Ecto neural progenitor cell (in vitro differentiated cells): ENCODE measurements at places on chromosomes 1 and 21.

DNA sequence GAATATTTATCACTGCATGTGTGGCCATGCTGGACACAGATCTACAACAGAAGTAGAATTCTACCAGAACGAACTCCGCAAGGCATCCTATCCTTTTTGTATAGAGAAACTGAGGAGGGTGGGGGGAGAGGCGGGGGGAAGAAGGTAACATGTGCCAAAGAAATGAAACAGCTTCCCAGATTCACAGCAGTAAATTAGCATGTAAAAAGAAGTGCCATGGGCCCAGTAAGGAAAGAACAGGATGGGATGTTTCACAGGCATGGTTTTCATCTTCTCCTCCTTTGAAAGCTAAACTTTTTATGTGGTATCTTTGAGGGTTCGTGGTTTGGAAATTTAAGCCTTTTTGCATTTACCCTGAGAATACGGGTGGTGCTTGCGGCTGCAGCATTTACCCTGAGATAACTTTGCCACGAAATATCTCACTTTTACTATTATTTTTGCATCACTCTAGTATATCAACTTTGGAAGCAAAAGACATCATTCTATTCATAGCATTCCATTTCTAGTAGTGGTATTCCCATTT is 168.9 kb downstream of the TPR start:
- no peak for DNase-seq

GRCh38 chr1:172585348-172585747 is 52.4 kb downstream of the SUCO start:
- no peak for DNase-seq

- DNase-seq, result no peak
Measured at GRCh38 chr1:56551691-56552090, 27.7 kb downstream of the PLPP3 start.

GRCh38 chr1:4000811-4001251 is 100.8 kb upstream of the C1orf174 start:
- no peak for DNase-seq

GRCh38 chr1:51715369-51715768 is 98.5 kb downstream of the OSBPL9 start:
- no peak for DNase-seq

DNA sequence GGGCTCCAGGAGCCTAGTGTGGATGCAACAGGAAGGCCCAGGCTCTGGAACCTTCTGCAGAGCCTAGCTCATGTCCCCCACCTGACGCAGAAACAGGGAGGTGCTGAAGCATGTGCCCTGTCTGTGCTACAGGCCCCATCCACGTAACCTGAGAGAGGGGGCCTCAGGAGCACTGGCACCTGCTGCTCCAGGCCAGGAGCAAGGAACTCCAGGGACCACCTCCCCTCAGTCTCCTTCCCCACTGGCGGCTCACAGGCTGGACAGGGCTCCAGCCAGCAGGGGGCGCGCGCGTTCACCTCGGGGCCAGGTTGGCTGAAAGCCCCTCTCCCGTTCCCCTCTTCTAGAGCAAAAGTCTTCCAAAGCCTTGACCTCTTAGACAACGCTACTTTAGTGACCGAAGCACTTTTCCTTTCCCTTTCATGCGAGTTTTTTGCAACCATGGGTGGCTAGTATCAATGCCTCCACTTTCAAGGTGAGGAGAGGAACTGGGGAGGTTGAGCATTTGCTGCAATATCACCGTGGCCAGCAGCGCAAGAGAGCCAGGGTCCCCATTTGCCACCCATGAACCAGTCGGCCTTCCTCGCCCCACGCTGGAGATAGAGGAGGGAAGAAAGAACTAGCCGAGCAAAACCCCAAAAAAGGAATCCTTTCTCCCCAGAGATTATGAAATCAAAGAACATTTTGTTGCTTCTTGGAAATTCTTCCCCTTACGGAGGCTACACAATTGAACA is 52.4 kb upstream of the GPR157 start:
- peak; percentile 88 for DNase-seq

DNA sequence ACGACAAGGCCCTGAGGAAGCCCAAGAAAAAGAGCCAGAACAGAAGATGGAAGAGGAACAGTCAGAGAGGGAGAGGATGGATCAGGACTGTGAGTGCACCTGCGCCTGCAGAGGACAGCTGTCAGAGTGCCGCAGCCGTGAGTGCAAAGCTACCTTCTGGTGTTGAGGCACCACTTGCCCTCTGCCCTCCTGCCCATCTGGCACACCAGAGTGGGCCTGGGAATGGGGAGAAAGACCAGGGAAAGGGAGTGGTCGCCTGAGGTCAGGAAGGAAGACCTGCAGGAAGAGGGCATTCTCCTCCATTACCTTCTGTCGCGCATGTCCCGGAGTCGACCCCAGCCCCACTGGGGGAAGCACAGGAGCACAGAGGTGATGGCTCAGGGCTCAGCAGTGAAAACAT is 26.2 kb downstream of the VASH2 start:
- peak; percentile 32 for DNase-seq

DNA sequence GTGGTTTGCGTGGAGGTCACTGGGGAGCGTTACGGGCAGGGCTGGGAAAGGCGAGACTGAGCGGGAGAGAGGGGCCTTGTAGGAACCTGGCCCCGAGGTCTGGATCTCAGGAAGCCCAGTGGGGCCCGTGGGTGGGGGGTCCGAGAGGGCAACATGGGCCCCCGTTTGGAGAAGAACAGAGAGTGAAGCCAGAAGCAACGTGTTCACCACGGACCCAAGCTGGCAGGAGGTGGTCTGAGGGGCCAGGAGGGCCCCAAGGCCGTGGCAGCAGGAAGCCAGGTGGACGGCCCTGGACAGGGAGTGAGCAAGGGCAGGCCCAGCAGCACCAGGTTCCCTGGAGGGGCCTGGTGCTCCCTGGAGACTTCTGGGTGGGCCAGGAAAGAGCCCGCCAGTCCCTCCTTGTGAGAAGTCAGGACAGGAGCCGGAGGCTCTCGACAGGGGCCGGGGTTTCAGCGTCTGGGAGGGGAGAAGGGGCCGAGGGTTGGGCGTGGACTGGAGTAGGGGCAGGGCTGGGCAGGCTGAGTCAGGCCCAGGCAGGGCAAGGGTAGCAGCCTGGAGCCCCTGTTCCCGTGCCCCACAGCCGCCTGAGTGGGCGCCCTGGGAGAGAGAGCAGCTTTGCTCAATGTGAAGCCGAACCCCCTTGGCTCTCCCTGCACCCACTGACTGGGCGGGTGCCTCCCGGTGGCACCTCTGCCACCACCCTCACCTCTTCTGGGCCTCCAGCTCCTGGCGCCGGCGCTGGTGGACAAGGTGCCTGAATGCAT is 33.5 kb downstream of the CFAP74 start:
- DNase-seq, result no peak

DNA sequence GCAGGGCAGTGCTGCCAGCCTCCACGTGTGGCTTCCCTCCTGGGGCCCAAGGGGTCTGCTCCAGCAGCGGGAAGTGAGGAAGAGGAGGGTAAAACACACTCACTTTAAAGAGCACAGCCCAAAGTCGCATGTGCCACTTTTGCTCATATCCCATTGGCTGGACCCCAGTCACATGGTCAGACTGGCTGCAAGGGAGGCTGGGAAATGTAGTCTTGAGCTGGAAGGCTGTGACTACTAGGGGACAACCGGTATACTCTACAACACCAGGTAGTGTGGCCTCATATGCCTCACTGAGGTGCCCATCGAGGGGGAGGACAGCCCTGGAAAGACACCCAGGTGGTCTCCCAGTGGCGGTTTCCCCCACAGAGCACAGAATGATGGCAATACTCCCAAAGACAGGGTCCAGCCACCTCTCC is 45.2 kb downstream of the CAMK2N1 start:
- peak; percentile 63 for DNase-seq

DNA sequence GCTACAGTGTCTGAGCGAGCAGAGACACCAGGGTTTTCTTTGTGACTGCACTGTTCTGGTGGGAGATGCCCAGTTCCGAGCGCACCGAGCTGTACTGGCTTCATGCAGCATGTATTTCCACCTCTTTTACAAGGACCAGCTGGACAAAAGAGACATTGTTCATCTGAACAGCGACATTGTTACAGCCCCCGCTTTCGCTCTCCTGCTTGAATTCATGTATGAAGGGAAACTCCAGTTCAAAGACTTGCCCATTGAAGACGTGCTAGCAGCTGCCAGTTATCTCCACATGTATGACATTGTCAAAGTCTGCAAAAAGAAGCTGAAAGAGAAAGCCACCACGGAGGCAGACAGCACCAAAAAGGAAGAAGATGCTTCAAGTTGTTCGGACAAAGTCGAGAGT is 2.7 kb downstream of the ZBTB18 start:
- DNase-seq, result no peak

GRCh38 chr1:23916209-23917131 is 3.3 kb upstream of the CNR2 start:
- peak; percentile 78 for DNase-seq
